Fibroblast of mammary gland (primary cell): ENCODE measurements at places on chromosomes 6 and 20.

DNA sequence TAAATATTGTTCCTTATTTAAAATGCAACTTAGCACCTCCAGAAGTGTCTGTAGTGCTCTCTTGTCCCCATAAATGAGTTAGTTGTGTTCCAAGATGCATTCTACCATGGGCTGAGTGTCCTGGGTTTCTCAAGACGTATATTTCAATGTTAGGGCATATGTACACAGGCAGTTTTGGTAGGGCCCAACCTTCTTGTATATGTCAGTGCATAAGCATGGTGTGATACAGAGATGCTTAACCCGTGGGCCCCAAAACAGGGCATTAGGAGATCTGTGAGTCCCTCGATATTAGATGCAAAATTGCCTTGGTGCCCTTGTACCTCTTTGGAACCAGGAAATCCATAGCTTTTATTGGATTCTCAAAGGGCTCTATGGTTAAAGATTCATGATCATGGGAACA is 91.5 kb upstream of the HIVEP1 start:
- DNase-seq: no peak

- no peak for DNase-seq
Measured at GRCh38 chr20:51138576-51138975, 115.7 kb upstream of the KCNG1 start.

DNA sequence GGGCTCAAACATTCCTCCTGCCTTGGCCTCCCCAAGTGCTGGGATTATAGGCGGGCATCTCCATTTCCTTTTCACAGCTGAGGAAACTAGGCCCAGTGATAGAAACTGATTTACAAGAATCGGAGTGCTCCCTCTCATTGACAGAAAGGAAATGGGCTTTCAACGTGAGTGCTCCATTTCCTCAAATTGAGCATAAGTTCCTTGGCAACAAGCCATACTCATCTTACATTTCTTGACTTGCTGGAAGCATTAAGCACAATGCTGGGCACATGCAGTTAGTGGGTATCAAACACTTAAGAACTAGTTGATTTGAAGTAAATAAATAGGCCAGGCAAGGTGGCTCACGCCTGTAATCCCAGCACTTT is 54.7 kb downstream of the FGD2 start:
- no peak for DNase-seq

- peak; percentile 81 for DNase-seq
Measured at GRCh38 chr20:6590891-6591637, 176.4 kb upstream of the BMP2 start.

- DNase-seq: no peak
Measured at GRCh38 chr6:16349544-16349943, 111.2 kb downstream of the GMPR start.

DNA sequence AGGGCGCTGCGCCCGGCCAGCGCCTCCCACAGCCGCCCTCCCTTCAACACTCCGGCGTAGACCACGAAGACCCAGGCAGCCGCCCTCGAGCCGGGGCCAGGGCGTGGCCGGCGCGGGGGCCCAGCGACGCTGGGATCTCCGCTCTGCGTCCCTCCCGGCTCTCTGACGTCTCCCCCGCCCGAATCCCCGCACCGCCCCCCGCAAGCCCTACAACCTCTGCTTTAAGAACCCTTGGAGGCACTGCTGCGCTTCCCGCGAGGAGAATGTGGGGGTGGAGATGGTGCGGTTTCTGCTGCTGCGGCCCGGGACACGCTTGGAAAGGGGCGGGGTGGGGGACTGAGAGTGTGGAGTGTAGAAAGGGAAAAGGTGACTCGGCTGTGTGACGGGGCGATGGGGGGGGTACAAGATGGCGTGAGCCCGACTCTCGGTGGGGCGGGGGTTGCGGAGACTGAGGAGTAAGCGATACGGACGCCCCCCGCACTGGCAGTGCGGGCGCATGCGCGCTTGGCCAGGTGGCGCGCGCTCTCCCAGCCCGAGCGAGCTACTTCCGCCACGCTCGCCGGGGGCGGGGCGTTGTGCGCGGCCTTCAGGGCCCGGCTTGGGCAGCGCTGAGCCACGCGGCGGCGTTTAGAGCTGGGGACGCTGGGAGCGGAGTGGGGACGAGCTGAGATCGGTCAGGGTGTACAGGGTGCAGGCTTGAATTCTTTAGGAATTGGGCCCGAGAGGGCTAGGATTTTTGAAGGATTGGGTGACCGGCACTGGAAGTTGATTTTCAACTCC is at the start of gene SUPT3H:
Gene SUPT3H (minus strand): TSS at position 381 of the 780 bp plus-strand sequence.
- peak; percentile 92 for DNase-seq

- no peak for DNase-seq
Measured at GRCh38 chr20:44811150-44811685, 872 bp upstream of the RIMS4 start.

- DNase-seq: no peak
Measured at GRCh38 chr20:25507385-25508082, 77.8 kb downstream of the NINL start.

DNA sequence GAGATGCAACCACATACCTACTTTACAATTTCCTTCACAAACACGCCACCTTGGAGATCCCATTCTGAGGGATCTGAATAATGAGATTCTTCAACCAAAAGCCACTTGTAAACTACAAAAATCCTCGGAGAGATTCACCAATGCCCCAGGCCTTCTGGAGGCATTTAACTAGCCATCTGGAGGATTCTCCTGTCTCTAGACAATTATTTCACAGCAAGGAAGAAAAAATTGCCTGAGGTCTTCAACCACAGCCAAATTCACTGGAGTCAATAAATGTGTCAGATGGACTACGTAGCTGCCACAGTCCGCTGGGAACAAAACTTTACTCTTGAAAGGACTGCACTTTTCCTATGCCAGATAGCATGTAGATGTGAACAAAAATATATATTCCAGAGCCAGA is 19.0 kb upstream of the DCDC2 start:
- DNase-seq: no peak

GRCh38 chr6:116512111-116512559 is 696 bp downstream of the CALHM5 start:
- DNase-seq: peak; percentile 21

DNA sequence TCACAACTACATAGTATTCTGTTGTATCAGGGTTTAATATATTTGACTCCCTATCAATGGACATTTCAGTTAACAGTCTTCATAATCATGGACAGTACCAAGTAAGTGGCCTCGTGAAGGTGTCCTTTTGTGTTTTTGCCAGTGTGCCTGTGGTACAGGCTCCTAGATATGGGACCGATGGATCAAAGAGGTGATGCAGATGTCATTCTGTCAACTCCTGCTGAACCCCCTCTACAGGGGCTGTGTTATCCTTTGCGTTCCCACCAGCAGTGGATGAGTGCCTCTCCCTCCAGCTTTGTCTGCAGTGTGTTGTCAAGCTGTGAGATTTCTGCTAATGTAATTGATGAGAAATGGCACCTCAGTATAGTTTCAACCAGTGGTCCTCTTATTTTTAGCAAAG is 210.7 kb downstream of the QKI start:
- DNase-seq: no peak

DNA sequence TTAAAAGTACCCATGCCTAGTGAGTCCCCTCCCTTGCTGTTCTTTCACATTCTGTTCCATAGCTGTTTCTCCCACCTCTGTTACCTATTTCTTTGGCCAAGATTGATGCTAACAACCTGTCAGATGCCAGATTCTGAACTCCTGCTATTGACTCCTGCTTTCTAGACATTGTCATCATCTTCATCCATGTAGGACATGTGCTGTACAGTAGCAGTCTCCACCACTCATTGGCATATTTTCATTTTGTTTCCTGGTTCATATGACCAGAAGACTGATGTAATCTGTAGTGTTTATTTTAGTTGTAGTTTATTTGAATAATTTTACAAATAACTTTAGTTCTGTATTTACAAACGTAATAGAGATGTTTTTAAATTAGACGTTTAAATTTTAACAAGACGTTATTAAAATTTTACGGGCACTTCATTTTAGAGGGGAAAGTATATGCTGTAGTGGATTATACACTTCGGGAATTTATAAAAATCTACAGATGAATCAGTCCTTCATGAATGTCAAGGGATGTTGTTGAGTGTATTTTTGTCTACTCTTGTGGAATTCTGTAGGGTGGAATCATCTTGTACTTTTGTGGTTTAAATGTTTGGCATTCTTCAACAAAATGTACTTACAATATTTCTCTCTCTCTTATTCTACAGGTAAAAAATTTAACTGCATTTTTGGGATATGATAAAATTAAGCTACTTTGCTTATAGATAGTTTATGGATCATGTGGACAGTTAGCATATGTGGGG is 34.1 kb downstream of the TRMT11 start:
- DNase-seq: no peak

DNA sequence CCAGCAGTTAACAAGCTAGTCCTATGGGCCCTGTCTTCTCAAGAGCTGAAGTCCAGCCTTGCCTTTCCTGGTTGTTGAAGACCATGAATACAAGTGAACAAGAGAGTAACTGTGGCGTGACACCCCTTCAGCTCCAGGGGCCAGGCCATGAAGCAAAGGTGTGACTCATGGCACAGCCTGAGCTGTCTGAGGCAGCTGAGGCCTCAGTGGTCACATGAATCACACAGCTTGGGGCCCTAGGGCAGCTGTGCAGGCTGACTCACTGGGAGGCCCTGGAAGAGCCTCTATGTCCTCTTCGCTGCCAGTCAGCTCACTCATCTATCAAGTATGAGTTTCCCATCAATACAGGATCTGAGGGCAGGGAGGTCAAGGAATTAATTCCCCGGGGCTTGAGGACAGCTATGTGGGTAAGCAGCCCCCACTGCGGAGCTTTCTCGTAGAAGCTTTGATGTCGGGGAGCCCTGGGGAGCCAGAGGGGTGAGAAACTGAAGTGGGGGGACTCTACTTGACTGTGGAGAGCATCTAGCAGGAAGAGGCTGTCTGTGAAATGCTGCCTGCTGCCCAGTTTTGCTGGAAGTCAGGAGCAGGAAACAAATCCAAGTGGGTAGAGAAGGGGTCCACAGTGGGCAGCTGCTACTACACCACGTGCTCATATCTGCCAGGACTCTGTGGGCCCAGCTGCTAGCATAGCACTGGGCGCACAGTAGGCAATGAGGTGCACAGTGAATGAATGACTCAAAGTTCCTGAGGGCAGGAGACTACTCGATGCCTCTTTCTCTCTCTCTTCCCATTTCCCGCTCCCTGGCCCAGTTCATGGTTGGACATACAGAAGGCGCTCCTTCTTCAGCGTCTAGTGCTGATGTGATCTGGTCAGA is 13.7 kb upstream of the FAM83C start:
- peak; percentile 100 for DNase-seq

GRCh38 chr6:51737580-51738360 is 349.6 kb downstream of the PKHD1 start:
- no peak for DNase-seq

- peak; percentile 27 for DNase-seq
Measured at GRCh38 chr6:140486450-140487361, 1112.3 kb upstream of the CITED2 start.

- no peak for DNase-seq
Measured at GRCh38 chr20:9467995-9468394, 46.4 kb upstream of the LAMP5 start.

GRCh38 chr6:111573892-111574797 is 31.5 kb downstream of the TRAF3IP2 start:
- peak; percentile 98 for DNase-seq

GRCh38 chr20:19850198-19850533 is 92.1 kb downstream of the RIN2 start:
- no peak for DNase-seq

GRCh38 chr20:20551409-20551808 is 161.0 kb downstream of the RALGAPA2 start:
- DNase-seq: no peak

DNA sequence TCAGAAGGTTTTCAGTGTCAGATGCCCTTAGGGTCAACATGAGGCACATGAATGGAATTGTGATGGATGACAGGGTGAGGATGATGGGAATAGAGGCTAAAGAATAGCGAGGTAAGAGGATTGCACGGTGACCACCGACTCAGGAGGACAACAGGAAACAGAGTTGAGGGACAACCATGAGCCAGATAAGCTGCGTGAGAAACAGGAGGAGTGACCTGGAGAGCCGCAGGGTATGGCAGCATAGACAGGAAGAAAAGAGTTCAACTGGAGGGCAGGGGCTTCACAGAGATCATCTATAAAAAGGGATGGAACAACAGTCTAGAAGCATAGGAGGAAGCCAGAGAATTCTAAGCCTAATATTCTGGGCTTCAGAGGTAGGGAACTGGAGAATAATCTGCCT is 84.7 kb upstream of the ENPP5 start:
- no peak for DNase-seq

DNA sequence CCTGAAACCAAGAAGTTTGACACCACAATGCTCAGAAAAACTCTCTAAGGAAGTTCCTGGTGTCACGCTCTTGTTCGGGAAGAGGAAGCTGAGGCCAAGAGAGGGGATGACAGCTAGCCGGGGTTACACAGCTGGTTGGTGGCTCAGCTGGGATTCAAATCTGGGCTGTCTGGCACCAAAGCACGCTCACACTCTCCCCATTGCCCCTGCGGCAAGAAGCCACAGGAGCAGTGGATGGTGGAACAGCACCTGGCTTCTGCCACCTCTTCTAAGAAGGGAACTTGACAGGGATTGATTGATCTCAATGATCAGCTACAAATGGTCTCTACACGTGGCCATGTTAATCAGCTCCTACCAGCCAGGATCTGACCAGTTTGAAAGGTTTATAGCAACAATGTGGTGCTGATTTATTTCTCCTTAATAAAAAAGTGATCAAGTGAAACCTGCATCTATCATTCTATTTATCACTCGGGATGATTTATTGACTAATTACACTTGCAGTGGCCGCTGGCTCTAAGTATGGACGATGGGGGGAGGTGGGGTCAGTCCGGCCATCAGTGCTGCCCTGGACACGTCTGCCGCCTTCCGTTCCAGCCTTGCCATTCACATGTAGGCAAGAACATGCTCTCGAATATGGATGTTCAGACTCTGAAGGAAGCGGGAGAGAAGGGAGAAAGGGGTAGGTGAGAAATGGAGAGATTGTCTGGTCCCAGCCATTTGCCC is 71.9 kb upstream of the TOP1 start:
- no peak for DNase-seq

DNA sequence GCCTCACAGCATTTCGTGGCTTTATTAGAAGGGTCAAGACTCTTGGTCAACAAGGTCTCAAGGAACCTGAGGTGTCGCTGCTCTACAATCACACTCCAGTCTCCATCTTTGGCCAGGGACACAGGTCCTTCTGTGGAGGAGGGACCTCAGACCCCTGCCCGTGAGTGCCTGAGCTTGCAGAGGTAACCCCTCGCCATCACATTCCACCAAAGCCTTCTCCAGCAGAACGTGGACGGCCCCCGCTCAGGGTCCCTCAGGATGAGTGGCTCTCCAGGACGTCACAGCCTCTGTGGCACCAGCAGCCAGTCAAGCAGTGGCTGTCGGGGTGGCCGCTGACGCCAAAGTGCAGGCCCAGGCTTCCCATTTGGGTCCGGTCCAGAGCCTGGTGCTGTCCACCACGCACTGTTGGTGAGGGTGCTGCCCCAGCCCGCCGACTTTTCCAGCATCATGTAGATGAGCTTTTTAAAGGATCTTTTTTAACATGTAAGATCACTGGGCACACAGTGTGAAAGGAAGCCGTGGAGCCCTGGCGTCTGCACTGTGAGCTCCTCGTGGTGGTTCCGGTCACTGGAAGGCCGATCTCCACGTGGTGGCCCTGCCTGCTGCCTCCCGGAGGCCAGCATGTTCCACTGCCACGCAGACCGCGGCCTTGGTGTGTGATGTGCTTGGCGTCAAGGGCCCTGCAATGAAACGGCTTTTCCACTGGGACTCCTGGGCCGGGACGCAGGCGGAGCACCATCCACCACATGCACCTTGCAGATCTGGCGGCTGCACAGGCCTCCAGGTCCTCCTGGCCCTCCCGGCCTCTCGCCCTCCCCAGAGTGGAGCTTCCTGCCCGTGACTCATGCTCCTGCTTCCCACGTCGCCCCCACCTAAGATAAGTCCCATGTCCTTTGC is 8.3 kb upstream of the KIF25 start:
- no peak for DNase-seq
